Mesothelial cell of epicardium (in vitro differentiated cells): ENCODE measurements at places on chromosomes 13 and 19. TPM values are rescaled to one million over a fixed set of nuclear protein-coding genes. Genes with fewer than 3 reads are reported as not detected.

GRCh38 chr19:10517361-10517759 lies at the start of gene S1PR5:
TSS of gene S1PR5 (minus strand) at chr19:10517447. CDS start at chr19:10515011, 2,436 bp downstream.
- H3K4me3 ChIP-seq = peak within 1 kb of the TSS; percentile 71
- H3K36me3 ChIP-seq = no peaks in the 10 kb centered on the region
- DNase-seq = peak; percentile 48
- H3K4me1 ChIP-seq = peaks cover 20% of the 10 kb centered on the region
- H3K27ac ChIP-seq = peak within 1 kb of the TSS; percentile 73
- H3K27me3 ChIP-seq = peaks cover 74% of the 10 kb centered on the region

- H3K4me3 ChIP-seq = no peak overlapping the region
- DNase-seq = no peak
- H3K27me3 ChIP-seq = no peaks in the 10 kb centered on the region
- H3K27ac ChIP-seq = peak overlapping the region; percentile 10
- peaks cover 22% of the 10 kb centered on the region for H3K4me1 ChIP-seq
Observed at GRCh38 chr19:6230991-6231448, 48.8 kb downstream of the MLLT1 start.

DNA sequence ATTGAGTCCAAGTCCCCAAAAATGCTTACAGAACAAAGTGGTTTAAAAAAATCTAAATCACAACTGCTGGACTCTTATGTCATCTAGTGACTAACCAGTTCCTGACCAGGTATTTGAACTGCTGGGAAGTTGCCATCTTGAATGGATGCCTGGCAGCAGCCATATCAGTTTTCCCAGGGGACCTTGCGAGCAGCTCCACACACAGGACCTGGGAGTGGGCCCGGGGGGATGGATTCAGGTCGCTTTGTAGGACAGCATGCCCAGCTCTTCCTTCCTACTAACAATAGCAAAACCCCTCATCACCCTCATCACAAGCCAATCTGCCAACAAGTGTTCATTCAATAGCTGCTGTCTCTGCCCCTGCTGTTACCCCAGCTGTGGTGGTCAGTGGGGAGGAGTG lies 65.3 kb downstream of the KCTD15 start:
- H3K27ac ChIP-seq = no peak overlapping the region
- H3K27me3 ChIP-seq = peaks cover 2% of the 10 kb centered on the region
- no peak for DNase-seq

DNA sequence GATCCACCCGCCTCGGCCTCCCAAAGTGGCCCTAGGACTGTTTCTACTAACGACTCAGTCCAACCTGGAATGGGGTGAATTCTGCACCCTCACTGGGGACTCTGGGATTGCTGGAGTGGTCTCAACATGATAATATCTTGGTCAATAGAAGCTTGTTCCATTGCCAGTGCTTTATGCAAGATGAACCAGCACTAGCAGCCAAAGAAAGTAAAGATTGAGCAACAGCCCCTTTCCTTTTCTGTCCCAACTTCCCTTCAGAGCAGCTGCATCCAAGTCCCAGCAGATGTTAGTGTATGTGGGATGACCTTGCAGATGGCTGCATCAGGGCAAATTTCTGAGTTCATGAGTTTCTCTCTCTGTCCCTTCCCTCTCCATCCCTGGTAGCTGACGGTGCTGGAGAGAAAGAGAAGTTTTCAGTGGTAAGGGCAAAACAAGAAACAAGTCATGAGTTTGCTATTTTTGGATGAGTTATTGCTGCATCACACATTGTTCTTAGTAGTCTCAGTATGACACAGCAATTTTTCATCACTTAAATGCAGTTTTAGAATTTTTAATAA lies 183.6 kb upstream of the EDNRB start:
- DNase-seq = no peak
- no peak overlapping the region for H3K4me3 ChIP-seq
- no peaks in the 10 kb centered on the region for H3K4me1 ChIP-seq
- no peaks in the 10 kb centered on the region for H3K27me3 ChIP-seq

- H3K4me3 ChIP-seq = no peak overlapping the region
- H3K27ac ChIP-seq = no peak overlapping the region
- H3K36me3 ChIP-seq = no peaks in the 10 kb centered on the region
- H3K27me3 ChIP-seq = peaks cover 5% of the 10 kb centered on the region
- H3K4me1 ChIP-seq = no peaks in the 10 kb centered on the region
Observed at GRCh38 chr13:79245937-79246577, 160.0 kb downstream of the RBM26 start.

GRCh38 chr19:1151917-1152587 lies 22.0 kb downstream of the SBNO2 start:
- H3K4me1 ChIP-seq = peaks cover 1% of the 10 kb centered on the region
- no peaks in the 10 kb centered on the region for H3K27me3 ChIP-seq
- peaks cover 3% of the 10 kb centered on the region for H3K36me3 ChIP-seq
- H3K4me3 ChIP-seq = no peak overlapping the region

DNA sequence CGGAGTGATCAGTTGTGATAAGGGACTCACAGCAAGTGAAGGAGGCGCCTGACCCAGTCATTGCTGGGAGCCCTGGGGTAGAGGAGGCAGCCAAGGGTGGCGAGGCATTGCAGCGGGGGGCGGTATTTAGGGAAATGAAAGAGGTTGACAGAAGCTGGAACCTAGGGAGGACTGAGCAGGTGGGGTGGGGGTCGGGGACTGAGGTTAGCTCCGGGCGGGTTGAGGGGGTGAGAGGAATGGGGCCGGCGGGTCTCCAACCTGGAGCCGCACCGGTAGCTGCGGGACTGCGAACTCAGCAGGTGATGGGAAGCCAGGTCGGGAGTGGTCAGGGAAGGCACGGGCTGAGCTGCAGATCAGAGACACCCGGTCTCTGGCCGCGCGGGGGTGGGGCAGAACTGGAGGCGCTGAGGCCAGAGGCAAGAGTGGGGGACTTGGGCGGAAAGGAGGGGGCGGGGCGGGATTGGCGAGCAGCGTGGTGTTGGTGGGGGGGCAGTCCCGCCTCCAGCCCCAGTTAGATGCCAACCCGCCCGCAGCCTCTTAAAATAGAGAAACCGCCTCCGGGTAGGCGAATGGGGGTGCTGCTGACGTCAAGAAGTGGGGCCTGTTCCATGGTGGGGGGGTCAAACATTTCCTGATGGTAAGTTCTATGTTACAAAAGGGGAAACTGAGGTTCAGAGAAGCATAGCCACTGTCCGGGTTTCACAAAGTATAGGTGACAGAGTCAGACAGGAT lies 1.5 kb downstream of the MAST3 start:
- no peak overlapping the region for H3K27ac ChIP-seq
- no peak for DNase-seq
- H3K27me3 ChIP-seq = peaks cover 44% of the 10 kb centered on the region
- H3K4me1 ChIP-seq = peaks cover 7% of the 10 kb centered on the region
- peak overlapping the region; percentile 36 for H3K4me3 ChIP-seq

Gene FKBP8
- total RNA-seq = 245 to 250 TPM (median 247 TPM) in 3 replicates

DNA sequence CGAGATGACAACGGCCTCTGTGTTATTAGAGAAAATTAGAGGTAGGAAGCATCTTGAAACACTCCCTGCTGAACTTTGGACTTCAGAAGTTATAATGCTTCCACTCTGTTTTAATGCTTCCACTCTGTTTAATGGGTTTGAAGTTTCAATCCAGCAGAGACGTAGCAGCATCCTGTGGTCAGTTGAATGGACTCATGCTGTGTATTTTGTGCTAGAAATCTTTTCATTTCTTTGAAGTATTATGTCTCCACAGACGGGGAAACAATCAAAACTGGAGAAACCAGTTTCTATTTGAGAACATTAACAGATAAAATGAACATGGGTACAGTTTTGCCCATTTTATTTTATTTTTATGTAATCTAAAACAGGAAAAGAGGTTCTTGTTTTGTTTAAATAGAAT lies 1736.2 kb downstream of the SLITRK5 start:
- H3K4me3 ChIP-seq = no peak overlapping the region
- peaks cover 9% of the 10 kb centered on the region for H3K4me1 ChIP-seq
- H3K27ac ChIP-seq = no peak overlapping the region
- H3K36me3 ChIP-seq = no peaks in the 10 kb centered on the region
- H3K27me3 ChIP-seq = no peaks in the 10 kb centered on the region

DNA sequence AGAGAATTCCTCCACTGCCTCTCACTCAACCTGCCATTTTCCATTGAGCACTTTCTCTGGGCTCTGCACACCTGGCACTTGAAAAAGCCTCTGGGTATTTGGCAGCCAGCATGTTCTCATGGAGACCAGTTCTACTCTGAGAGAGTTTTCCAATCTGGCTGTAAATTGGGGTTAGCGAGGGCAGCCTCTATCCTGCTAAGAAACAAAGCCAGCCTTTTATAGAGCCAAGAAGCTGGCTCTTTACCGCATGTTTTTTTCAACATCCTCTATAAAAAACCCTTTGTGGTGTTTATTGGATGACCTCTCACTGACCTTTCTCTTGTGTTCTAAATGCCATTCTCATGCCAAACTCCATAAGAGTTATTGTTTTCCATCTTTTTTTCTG lies 52.6 kb upstream of the RCBTB2 start:
- peaks cover 19% of the 10 kb centered on the region for H3K4me1 ChIP-seq
- DNase-seq = no peak
- H3K27ac ChIP-seq = peak overlapping the region; percentile 48
- no peaks in the 10 kb centered on the region for H3K36me3 ChIP-seq

- H3K36me3 ChIP-seq = peaks cover 44% of the 10 kb centered on the region
- H3K4me1 ChIP-seq = peaks cover 12% of the 10 kb centered on the region
Observed at GRCh38 chr13:100630555-100630954, 42.0 kb upstream of the GGACT start.

- peaks cover 17% of the 10 kb centered on the region for H3K27me3 ChIP-seq
- DNase-seq = no peak
- no peaks in the 10 kb centered on the region for H3K4me1 ChIP-seq
- H3K36me3 ChIP-seq = no peaks in the 10 kb centered on the region
- H3K27ac ChIP-seq = no peak overlapping the region
- no peak overlapping the region for H3K4me3 ChIP-seq
Observed at GRCh38 chr13:39185326-39185725, 147.1 kb downstream of the NHLRC3 start.

DNA sequence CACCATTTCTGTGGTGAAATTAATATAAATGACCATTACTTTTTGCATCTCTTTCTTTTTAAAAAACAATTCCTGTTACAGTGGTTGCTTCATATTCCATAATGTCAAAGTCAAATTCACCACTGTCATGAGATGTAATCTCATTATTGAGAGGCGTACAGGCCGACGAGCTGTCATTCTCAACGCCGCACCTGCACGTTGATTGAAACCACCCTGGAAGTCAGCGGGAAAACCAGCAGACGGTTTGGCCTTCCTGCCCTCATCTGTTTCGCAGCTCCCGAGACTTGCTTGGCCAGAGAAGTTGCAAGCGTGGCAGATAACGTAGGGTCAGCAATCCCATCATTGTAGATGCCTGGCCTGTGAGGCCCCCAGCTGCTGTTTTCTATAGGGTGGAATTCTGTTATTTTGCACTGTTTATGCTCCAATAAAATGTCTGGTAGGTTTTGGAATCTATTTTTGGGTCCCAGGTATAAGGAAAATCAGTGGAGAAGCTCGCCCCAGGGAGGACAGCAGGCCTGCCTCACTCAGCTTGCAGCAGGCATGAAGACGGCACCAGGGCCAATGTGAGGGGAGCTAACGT lies 153.4 kb downstream of the SOX1 start:
- H3K27ac ChIP-seq = no peak overlapping the region
- DNase-seq = no peak
- no peaks in the 10 kb centered on the region for H3K36me3 ChIP-seq

DNA sequence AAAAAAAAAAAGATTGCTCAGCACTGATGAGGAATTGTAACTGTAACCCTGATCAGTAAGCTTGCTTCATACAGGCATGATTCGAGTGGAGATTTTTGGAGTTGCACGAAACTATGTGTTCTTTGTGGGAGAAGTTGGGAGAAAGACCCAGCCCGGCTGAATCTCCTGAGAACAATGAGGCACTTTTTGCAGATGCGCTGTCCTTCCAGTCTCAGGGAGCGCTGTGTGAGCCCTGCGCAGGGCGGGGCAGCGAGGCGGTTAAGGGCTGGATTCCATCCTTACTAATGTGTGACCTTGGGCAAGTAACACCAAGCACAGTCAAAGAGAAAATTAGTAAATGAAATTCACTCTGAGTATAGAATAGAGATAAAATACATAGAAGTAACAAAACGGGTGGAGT lies 76.9 kb downstream of the SIPA1L3 start:
- no peak overlapping the region for H3K4me3 ChIP-seq
- H3K27me3 ChIP-seq = no peaks in the 10 kb centered on the region
- peaks cover 34% of the 10 kb centered on the region for H3K4me1 ChIP-seq
- no peak for DNase-seq
- H3K36me3 ChIP-seq = no peaks in the 10 kb centered on the region

DNA sequence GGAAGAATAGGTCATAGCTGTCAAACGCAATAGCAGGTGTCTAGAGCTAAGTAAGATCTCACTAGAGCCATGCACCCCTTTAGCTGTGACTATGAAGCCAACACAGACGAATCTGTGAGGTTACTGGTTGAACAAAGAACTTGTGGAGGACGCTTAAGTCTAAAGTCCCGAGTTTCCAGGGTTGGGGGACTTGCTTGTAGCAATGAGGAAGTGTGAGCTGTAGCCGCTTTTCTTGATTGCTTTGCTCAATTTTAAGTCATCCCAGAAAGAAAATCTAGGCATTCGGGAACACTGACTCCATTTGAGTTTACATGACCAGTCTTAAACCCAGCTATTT lies 1.6 kb downstream of the GPC5 start:
- peaks cover 5% of the 10 kb centered on the region for H3K4me1 ChIP-seq
- H3K27ac ChIP-seq = no peak overlapping the region
- H3K4me3 ChIP-seq = peak overlapping the region; percentile 75
- no peak for DNase-seq
- peaks cover 88% of the 10 kb centered on the region for H3K27me3 ChIP-seq

- H3K4me3 ChIP-seq = no peak overlapping the region
- peaks cover 42% of the 10 kb centered on the region for H3K4me1 ChIP-seq
- no peaks in the 10 kb centered on the region for H3K36me3 ChIP-seq
- DNase-seq = peak; percentile 77
- no peaks in the 10 kb centered on the region for H3K27me3 ChIP-seq
Observed at GRCh38 chr13:80342471-80343371, 1.8 kb upstream of the SPRY2 start.

Gene PEAK3
- total RNA-seq = 0.11 TPM in 1 of 3 replicates, not detected in the others

Gene TRPM4
- total RNA-seq = 45.9 to 58.5 TPM (median 53.5 TPM) in 3 replicates

- peaks cover 28% of the 10 kb centered on the region for H3K36me3 ChIP-seq
- no peak overlapping the region for H3K4me3 ChIP-seq
- H3K27ac ChIP-seq = peak overlapping the region; percentile 19
- H3K27me3 ChIP-seq = no peaks in the 10 kb centered on the region
Observed at GRCh38 chr13:114328034-114328433, 13.7 kb downstream of the CHAMP1 start.

Gene TMEM190
- total RNA-seq = 2.2 to 2.4 TPM (median 2.4 TPM) in 3 replicates

DNA sequence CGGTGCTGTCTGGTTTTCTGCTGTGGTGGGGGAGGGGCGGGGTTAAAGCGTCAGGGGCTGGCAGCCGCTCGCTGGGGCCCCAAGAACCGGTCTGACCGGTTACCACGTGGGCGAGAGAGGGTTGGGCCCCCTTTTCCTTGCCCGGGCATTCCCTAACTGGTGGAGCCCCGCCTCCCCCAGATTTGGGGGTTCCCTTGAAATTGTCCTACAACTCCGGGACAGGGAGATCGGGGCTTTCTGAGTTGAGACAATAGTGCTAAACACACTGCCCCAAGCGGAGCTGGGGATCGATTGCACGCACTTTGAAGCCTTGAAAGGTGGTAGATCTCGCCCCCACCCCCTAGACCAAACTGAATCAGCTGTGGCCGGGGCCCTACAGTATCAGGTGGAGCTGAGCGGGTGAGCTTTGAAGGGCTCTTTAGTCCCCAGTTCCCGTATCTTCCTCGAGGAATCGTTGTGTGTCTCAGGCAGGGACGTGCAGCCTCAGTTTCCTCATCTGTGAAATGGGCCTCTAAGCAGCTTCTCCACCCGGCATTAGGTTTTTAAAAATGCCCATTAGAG lies 4.8 kb downstream of the IER2 start:
- H3K4me3 ChIP-seq = peak overlapping the region; percentile 100
- DNase-seq = peak; percentile 82
- peaks cover 24% of the 10 kb centered on the region for H3K4me1 ChIP-seq
- no peaks in the 10 kb centered on the region for H3K27me3 ChIP-seq
- peak overlapping the region; percentile 98 for H3K27ac ChIP-seq

GRCh38 chr19:616062-616700 lies 17.2 kb downstream of the POLRMT start:
- DNase-seq = no peak
- no peaks in the 10 kb centered on the region for H3K4me1 ChIP-seq
- H3K4me3 ChIP-seq = no peak overlapping the region

Gene ZNF841
- 36.4 to 40.5 TPM (median 37.9 TPM) in 3 replicates for total RNA-seq
